ENCODE measurements at places on chromosomes 7 and 10. TPM values are rescaled to one million over a fixed set of nuclear protein-coding genes. Genes with fewer than 3 reads are reported as not detected.

- no peaks in the 10 kb centered on the region for H3K27me3 ChIP-seq
- no peaks in the 10 kb centered on the region for H3K4me1 ChIP-seq
- no peak for DNase-seq
- H3K27ac ChIP-seq, result no peak overlapping the region
- no peak overlapping the region for H3K4me3 ChIP-seq
Measured at GRCh38 chr10:122143238-122143841, 127.8 kb upstream of the BTBD16 start.

GRCh38 chr10:873020-873419, 58.5 kb downstream of the LARP4B start:
- H3K4me3 ChIP-seq, result no peak overlapping the region
- DNase-seq, result no peak
- peaks cover 19% of the 10 kb centered on the region for H3K4me1 ChIP-seq
- peaks cover 61% of the 10 kb centered on the region for H3K36me3 ChIP-seq
- no peaks in the 10 kb centered on the region for H3K27me3 ChIP-seq

DNA sequence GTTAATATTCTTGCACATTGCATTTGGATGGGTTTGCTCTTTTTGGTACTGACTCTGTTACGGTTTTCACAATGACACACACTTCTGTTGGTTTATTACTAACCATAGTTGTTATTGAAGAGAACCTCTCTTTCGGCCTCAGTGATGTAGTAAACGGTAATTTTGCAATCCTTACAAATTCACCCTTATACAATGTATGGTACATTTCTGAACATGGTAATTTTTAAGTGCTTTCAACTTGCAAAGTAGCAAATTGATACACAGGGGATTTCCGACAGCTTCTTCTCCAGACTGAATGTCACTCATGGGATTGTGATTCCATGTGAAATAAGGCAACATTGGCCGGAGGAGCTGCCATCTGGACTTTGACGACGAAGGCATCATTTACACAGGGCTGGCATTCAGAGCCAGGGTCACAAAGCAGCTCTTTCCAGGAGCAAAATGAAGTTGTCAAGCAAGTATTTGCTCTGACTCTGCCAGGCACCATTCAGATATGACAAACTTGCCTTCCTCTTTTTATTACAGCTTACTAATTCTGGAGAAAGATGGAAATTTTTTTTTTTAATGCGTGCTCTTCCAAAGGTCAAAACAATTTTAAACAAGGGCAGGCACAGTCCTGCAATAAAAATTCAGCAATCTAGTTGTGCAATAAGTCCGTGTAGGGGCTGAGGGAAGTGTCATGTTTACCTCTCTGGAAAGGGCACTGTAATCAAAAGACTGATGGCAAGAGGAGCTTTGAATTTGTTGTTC, 711.5 kb upstream of the C7orf33 start:
- no peaks in the 10 kb centered on the region for H3K4me1 ChIP-seq
- H3K27me3 ChIP-seq, result no peaks in the 10 kb centered on the region
- no peak overlapping the region for H3K4me3 ChIP-seq
- H3K36me3 ChIP-seq, result no peaks in the 10 kb centered on the region

Gene LBX1
- not detected for total RNA-seq

Gene DGKB
- total RNA-seq, result not detected
